ENCODE measurements at places on chromosomes 7 and 10. TPM values are rescaled to one million over a fixed set of nuclear protein-coding genes. Genes with fewer than 3 reads are reported as not detected.

- no peak for DNase-seq
- no peaks in the 10 kb centered on the region for H3K27me3 ChIP-seq
- H3K4me1 ChIP-seq = no peaks in the 10 kb centered on the region
- H3K4me3 ChIP-seq = no peak overlapping the region
- H3K27ac ChIP-seq = no peak overlapping the region
Measured at GRCh38 chr10:48774416-48775205, 89.9 kb downstream of the WDFY4 start.

Gene MYL10
- not detected for total RNA-seq

DNA sequence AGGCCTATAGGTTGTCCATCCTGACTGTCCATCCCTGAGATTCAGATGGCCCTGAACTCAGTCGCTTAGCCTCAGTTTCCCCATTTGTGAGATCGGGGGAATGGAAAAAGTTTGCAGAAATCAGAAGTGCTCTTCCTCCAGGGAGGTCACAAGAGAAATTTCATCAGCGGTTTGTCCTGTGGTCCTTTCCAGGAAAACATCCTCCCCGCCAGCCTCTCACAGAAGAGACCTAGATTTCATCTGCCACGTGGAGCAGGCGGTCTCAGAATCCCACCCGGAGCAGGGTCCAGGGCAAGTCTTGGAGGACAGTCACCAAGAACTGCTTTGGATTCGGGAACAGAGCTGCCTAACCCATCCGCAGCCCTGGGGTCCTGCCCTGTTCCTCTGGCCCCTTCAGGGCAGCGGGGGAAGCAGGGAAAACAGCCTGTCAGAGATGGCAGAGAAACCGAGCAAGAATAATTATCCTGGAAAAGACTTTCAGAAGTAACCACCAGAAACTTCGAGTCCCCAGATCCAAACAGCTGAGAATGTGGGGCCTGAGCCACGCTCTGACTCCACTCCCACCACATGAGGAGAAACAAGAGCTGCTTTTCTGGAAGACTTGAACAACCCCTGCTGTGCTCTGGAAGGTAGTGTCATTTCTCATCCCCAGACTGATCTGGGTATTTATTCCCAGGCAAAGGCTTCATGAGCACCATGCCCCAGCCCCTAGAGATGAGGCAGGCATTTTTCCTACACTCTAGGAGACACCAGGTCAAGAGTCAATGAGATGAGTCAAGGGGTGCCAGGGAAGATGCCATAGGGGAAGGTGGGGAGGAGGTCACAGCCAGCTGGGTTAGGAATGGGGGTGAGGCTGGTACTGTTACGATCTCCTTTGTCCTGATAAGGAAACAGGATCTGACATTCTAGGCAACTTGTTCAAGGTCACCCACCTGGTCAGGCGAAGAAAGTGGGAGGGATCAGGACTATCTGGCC lies 1.1 kb upstream of the TNS3 start:
- no peak overlapping the region for H3K27ac ChIP-seq
- H3K4me3 ChIP-seq = no peak overlapping the region
- H3K27me3 ChIP-seq = peaks cover 3% of the 10 kb centered on the region
- peaks cover 25% of the 10 kb centered on the region for H3K4me1 ChIP-seq
- no peaks in the 10 kb centered on the region for H3K36me3 ChIP-seq
- no peak for DNase-seq

Gene ANK3
- total RNA-seq = 4.4 TPM

GRCh38 chr7:27173511-27173955 lies 587 bp downstream of the HOXA10 start:
- H3K36me3 ChIP-seq = no peaks in the 10 kb centered on the region
- peak overlapping the region; percentile 49 for H3K4me3 ChIP-seq
- DNase-seq = peak; percentile 62
- peaks cover 48% of the 10 kb centered on the region for H3K4me1 ChIP-seq
- H3K27ac ChIP-seq = no peak overlapping the region

GRCh38 chr7:95723583-95724180 lies 48.7 kb upstream of the DYNC1I1 start:
- no peak overlapping the region for H3K27ac ChIP-seq
- H3K27me3 ChIP-seq = no peaks in the 10 kb centered on the region
- no peaks in the 10 kb centered on the region for H3K36me3 ChIP-seq
- no peak for DNase-seq
- no peak overlapping the region for H3K4me3 ChIP-seq
- H3K4me1 ChIP-seq = no peaks in the 10 kb centered on the region
